Central memory CD4-positive, alpha-beta T cell (primary cell): ENCODE measurements at places on chromosomes 7 and 10.

GRCh38 chr10:67783606-67784294 is 54.2 kb downstream of the DNAJC12 start:
- no peak for DNase-seq

DNA sequence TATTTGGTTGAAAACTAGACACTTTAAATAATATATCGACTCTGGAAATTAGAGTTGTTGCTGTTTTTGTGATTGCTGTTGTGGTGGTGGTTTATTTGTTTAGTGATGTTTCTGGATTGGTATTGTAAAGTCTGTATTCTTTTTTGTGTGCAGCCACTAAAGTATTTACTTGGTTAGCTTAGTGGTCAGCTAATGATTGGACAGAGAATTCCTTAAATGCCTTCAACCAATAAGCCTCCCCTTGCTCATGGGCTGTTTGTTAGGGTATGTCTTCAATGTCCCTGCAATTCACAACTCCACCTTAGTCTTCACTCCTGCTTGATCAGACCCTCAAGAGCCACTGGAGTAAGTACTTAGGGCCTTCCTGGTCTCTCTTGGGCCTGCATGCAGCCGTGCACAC is 71.0 kb downstream of the PAXIP1 start:
- DNase-seq, result no peak

DNA sequence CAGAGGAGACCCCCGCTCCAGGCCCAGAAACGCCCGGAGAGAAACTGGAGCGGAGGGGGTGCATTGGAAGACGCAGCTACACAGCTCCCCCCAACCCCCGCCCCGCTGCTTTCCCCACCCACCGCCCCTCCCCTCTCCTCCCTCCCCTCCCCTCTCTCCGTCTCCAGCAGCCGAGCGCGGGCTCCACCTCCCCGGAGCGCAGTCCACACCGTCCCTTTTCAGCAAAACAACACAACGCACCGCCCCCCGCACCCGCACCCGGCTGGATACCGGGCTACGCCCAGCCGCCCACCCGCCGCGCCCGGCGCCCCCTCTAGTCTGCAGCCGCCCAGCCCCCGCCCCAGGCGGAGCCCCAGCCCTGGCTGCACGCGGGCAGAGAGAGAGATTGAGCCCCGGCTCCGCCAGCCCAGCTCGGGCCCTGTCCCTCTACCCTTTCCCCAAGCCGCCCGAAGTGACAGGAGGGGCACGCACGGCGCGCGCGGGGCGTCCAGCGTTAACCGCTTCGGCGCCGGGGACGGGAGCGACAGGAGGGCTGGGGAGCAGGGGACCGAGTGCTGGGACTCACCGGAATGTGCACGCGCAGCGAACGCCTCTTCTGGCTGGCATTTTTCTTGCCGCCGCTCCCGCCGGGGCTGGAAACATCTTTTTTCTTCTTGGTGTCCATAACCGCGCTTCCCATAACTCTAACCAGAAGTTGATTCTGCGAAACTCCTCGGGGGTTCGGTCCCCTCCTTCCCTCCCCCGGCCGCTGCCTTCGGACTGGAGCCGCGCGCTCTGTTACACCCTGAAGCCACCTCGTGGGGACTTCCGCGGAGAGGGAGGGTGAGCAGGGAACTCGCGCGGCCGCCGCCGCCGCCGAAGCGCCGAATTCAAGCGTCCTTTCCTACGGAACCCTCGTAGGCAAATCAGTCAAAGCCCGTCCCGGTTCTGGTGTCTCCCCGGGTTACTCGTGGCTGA is 695 bp downstream of the PRKAG2 start:
- peak; percentile 61 for DNase-seq

GRCh38 chr10:79490400-79491142 is 21.8 kb upstream of the EIF5AL1 start:
- DNase-seq, result no peak

DNA sequence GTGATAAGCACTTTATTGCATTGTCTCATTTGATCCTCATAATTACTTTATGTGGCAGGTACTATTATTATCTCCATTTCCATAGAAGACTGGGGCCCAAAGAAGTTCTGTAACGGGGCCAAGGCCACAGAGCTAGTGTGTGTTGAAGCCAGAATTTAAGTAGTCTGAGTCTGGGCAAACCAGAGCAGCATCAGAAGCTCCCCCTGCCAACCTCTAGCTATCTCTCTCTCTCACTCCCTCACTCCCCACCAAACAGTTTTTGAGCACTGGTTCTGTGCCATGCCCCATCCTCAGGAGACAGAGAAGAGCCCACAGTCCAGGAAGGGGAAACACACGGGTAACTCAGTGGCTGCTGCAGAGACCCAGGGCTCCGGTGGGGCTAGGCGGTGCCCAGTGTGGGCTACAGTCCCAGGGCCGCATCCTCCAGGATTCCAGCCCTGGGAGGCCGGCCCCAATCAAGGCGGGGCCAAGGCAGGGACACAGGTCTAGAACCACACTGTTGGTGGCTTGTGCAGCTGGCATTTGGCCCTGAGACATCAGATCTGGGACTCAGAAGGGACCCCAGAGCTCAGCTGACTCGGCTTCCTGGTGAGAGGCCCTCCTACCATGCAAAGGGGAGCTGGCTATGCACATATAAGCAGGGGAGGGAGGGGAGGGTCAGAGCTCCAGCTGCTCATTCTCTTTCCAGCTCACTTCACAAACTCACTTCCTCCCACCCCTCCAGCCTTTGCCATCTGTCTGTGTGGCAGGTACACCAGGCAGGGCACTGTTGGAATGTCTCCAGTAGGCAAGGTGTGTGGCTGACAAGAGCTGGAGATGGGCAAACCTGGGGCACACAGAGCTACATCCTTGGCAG is 34.4 kb downstream of the COL13A1 start:
- DNase-seq, result no peak

- no peak for DNase-seq
Observed at GRCh38 chr10:112986544-112987190, 36.6 kb downstream of the TCF7L2 start.

DNA sequence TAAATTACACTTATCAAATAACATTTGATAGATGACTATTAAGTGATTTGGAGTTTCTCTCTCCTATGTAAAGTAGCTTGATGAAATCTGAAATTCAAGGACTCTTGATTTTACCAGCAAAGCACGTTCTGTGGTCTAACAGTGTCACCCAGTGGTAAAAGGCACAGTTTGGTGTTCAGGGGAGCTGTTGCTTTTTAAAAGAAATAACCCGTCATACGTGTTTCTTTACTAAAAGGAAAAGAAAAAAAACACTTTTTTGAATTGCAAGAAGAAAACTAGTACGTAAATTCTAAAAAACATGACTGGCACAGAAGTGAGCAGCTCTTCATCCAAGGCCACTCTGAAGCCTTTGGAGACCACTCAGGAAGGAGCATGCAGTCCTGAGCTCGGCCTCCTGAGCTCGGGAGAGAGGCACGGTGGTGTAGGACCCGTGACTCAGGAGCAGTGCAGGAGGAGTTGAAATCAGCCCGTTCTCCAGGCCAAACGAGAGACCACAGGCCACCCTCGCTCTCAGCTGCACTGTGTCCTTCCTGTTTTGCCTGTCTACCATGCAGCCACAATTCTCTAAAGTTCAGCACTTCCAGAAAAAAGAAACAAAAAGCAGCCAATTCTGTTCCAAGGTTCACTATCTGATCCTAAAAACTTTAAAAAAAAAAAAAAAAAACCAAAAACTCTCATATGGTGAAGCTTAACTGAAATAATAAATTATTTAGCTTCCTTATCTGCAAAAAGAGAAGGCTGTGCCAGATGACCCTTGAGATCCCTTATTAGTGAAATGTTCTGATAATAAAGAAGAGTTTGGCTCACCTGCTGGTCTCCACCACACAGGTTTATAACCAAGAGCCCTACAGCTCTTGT is 212.6 kb upstream of the FRMD4A start:
- DNase-seq, result peak; percentile 52

- DNase-seq, result no peak
Observed at GRCh38 chr10:123766761-123767160, 100.6 kb downstream of the GPR26 start.

GRCh38 chr7:85023066-85023712 is 163.7 kb downstream of the SEMA3D start:
- DNase-seq, result peak; percentile 13

DNA sequence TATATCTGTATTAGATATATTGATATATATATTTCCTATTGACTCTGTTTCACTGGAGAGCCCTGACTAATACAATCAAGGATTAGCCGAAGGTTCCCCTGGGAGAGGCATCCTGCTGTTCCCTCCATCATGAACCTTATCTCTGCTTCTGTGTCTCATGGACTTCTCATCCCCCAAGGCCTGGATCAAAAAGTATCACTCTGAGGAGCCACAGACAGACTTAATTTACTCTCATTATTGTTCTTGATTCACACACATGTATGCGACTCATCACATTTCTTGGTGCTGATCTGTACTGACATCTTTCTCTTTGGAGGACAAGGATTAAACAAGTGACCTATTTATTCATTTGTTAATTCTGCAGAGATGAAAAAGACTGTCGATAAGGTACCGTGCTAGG is 550.2 kb downstream of the KCNMA1 start:
- no peak for DNase-seq

DNA sequence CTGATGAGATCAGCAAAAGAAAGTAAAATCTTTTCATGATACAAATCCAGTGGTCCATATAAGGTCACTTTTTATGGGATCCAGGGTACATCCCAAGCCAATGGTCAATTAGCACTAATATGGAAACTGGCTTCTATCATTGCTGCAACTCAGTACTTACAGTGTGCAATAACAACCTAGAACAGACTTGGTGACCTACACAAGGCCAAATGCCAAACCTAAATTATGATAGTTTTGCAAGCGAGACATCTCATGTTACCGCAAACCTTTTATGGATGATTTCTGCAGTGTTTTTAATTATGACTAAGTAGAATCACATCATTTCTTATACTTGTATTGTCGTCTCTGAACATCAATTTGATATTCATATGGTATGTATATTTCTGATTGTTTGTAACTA is 583.5 kb upstream of the SEMA3D start:
- no peak for DNase-seq

- no peak for DNase-seq
Observed at GRCh38 chr7:113652501-113652900, 266.3 kb downstream of the PPP1R3A start.

DNA sequence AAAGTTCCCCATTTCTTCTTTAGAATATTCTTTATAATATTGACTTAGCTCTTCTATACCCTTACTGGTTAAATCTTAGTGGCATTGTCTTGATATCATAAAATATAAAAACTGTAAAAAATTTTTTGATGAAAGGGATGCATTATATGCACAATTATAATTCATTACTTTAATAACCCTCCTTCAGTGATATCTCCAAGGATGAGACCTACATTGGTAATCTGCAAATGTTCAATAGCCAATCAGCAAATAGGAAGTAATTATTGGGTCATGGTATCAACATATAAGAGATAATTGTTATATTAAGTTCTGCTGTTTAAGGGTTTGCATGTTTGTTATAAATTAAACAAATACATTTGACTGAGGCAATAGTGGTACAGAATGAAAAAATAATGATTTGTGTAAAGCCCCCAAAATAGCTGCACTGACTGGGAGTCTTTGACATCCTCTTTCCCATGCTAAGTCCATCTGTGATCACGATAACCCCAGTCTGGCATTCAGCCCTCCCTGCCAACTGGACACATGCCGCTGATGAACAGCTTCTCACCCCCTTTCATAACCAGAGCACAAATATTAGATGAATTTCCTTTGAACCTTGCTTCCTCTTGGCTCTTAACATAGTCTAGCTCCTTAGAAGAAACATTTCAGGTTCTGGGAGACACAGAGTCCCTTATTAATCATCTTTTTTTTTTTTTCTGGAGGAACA is 169.5 kb downstream of the CPED1 start:
- no peak for DNase-seq

GRCh38 chr10:60576130-60577069 is 186.7 kb upstream of the ANK3 start:
- DNase-seq, result no peak

DNA sequence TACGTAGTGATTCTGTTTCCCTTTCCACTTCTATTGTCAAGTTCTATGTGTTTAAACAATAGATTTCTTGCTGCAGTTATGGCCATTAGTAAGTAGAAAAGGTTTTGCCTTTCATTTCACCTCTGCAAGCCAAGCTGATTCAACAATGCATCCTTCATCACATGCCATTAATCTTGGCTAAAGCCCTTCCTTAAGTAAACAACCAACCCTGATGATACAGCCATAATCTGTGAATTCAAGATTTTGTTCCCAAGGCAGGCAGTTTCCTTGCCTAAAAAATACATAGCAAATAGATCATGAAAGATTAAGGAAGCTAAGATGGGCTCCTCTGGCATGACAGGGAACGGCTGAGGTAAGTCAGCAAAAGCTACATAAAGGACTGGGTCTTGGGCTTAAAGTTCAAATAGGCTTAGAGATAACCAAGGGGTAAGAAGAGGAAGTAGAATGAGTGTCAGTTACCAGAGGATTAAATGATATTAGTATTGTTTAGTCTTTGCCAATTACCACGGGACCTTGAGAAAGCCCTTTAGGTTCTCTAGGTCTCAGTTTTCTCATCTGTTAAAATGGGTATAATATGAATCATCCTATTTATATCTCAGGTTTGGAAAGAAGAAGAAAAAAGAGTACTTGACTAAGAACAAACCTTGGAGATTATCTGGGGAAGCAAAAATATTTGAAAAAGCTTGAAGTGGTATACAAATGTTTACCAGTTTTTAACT is 35.9 kb upstream of the ANK3 start:
- DNase-seq, result no peak

DNA sequence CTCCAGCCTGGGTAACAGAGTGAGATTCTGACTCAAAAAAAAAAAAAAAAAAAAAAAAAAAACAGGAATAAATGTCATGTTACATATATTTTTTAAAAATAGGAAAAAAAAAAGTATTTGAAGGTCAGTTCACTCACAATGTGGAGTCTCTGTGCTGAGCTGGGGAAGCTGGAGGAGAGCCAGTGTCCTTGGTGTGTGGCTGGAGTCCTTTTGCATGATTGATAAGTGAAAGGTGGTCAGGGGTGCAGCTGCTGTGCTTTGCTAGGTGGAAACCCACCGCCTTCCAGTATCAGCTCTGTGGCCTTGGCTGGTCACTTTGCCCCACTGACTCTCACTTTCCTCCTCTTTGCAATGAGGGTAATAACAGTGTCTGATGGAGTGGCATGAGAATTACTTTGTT is 101.9 kb downstream of the VWC2 start:
- DNase-seq, result no peak

- no peak for DNase-seq
Observed at GRCh38 chr7:156947120-156947843, 2.2 kb upstream of the NOM1 start.
